ENCODE measurements at places on chromosomes 13 and 19.
A peak's percentile ranks its signal among the peaks of the same experiment; 100 is the strongest.

GRCh38 chr13:27973291-27973690 lies 4.2 kb upstream of the CDX2 start:
- DNase-seq: peak; percentile 41

DNA sequence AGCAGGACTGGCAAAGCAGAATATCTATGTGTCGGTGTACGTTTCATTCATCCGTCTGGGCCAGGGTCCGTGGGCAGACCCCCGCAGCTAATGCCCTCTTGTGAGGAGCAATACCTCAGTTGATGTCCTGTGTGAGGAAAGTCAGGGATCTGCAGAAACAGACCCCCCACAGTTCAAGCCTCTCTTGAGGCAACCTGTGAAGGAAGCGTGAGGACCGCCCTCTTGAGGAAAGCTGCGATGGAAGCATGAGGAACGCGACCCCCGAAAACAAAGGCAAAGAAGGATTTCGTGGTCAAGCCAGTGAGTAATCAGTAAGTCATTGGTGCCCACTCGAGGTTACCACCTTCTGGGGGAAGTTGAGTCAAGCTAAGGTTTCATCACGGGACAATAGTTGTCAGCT lies 20.9 kb upstream of the ZNF83 start:
- no peak for DNase-seq

DNA sequence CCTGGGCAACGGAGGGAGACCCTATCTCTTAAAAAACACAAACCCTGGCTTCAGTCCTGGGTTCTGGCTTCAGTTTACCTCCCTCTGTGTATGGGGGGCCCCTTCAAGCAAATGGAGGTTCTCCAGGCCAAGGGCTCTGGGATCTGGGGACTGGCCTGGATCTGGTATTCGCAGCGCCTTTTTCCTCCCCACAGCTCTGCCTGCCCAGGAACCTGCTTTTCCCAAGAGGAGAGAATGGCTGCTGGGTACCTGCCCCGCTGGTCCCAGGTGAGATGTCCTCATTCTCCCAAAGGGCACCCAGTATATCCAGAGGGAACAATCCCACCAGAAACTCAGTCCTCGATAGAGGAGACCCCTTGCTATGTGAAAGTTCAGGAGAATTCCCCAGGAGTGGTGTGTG lies 3.2 kb downstream of the ZNF554 start:
- DNase-seq: no peak

DNA sequence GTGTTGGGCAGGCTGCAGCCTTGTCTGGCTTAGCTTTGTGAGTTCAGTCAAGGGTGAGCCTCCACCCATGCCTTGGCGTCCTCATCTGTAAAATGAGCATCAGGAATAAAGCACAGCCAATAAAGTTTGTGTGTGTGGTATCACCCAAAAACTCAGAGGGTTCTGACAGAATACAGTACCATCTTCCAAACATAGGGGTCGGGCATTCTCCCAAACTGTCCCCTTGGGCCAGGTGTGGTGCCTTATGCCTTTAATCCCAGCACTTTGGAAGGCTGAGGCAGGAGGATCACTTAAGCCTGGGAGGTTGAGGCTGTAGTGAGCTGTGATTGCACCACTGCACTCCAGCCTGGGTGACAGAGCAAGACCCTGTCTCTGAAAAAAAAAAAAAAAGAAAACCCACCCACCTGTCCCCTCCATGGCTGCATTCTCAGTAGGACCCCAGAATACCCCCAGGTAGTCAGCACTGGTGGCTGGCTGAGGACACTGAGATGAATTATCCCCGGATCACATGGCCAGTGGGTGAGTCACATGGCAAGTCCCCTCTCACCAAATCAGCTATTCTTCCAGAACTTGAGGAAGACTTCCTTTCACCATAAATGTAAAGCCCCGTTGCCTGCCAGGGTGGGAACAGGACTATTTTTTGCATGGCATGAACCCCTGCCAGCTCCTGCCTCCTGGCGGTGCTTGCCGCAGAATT lies 18.6 kb downstream of the POP4 start:
- DNase-seq: no peak

GRCh38 chr13:51318015-51318414 lies 21.5 kb upstream of the SERPINE3 start:
- no peak for DNase-seq

DNA sequence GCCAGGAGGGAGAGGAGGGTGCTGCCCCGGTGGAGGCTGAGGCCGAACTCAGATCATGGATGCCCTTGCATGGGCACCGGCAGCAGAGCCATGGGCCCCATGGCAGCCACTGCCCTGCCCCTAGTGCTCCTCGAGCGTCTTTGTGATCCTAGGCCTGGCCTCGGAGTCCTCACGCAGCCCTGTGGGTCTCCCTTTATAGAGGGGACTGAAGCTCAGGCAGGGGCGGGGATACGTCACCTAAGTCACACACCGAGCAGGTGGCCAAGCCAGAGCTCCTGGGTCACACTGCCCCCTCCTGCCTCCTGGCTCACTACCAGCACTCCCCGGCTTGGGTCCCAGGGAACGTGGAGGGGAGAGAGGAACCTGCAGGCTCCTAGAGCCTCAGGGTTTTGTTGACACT lies 28.7 kb downstream of the DHX34 start:
- DNase-seq: no peak

GRCh38 chr19:49428547-49429451 lies 3.6 kb downstream of the GFY start:
- no peak for DNase-seq

DNA sequence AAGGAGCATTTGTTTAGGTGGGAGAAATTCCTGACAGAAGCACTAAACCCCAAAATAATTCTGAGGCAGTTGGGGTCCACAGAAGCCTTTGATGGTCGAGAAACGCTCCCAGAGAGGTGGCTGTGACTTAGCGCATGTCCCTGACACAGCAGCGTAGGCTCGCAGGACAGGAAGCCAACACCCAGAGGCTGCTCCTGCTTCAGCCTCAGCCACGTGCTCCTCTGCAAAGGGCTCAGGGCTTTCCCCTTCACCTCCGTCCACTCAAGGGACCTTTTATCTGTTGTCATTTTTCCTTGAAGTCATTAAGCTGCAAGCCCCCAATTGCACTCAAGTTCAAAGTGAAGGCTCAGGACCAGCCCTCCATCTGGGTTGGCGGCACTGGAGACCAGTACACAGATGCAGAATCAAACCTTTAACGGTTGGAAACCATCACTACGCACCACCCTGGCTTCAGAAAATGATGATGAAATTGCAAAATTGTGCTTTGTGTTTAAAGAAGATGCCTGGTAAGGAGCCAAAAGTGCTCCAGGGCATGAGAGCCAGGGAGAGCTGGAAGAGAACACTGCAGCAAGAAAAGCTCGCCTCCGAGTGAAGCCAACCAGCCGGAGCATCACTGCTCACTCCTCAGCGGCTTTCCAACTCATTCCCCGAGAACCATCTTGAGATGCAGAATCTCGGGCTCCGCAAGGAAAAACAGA lies 219.6 kb downstream of the RAP2A start:
- no peak for DNase-seq

GRCh38 chr13:77876176-77876575 lies 42.5 kb downstream of the EDNRB start:
- DNase-seq: no peak

DNA sequence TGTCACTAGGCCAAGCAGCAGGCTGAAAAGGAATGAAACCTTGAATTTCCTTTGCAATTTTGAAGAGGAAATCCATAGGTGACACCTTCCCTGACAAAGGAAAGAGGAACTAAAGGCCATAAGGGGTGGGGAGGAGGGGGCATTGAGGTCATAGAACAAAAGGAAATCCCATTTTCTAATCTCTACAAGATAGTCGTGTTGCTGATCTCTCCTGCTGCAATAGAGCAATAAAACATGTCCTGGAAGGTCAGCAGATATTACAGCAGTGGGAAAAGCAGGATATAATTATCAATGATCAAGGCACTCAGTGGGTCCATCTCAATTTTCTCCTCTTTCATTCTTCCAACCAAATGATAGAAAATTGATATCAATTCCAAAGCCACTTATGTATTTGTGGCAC lies 20.3 kb upstream of the RAP2A start:
- DNase-seq: no peak

GRCh38 chr13:109144693-109145437 lies 515.5 kb downstream of the MYO16 start:
- no peak for DNase-seq

DNA sequence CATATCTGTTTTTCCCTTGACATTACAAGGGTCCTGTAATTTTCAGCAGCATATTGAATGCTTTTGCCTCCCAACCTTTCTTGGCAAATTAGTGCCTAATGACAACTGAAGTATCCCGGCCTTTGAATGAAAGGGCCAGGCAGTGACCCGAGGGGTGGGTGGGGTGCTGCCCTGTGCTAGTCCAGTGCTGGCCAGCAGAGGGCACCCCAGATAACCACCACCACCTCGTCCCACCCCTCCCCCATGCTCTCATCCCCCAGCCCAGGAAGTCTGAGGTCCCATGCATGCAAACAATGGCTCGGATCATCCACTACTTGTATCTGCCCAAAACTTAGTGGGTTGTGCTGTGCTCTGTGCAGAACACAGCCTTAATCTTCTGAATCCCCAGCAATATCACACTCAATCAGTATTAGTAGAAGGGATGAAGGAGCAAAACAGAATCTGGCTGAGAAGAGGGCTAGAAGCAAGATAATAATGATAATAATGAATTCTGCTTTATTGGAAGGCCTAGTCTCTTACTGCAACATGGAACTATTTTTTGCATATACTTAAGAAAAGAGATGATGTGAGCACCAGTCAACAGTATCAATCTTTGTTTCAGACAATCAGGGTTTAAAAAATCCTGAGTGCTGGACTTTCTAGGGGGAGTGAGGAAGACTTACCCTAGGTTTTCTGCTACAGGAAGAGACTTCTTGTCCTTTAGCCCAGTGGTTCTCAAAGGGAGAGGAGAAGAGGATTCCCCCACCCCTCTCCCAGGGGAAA lies 3.8 kb downstream of the ATP12A start:
- no peak for DNase-seq

GRCh38 chr19:47215581-47215980 lies 15.4 kb downstream of the BBC3 start:
- no peak for DNase-seq

GRCh38 chr13:29170436-29171082 lies 350.4 kb downstream of the MTUS2 start:
- no peak for DNase-seq

DNA sequence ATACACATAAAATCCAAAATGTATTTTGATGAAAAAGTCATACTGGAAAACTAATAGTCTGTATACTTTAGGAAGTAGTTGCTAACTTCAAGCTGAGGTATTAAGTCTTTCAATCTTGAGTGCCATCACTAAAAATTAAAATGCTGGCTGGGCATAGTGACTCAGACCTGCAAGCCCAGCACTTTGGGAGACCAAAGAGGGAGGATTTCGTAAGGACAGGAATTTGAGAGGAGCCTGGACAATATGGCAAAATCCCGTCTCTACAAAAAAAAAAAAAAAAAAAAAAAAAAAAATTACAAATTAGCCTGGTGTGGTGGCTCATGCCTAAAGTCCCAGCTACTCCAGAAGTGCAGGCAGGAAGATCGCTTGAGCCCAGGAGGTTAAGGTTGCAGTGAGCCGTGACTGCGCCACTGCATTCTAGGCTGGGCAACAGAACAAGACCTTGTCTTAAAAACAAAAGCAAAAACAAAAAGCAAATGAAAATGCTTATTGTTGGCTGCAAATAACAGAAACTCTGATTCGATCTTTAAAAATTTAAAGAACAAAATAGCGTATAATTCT lies 1994.2 kb upstream of the PCDH20 start:
- DNase-seq: no peak

DNA sequence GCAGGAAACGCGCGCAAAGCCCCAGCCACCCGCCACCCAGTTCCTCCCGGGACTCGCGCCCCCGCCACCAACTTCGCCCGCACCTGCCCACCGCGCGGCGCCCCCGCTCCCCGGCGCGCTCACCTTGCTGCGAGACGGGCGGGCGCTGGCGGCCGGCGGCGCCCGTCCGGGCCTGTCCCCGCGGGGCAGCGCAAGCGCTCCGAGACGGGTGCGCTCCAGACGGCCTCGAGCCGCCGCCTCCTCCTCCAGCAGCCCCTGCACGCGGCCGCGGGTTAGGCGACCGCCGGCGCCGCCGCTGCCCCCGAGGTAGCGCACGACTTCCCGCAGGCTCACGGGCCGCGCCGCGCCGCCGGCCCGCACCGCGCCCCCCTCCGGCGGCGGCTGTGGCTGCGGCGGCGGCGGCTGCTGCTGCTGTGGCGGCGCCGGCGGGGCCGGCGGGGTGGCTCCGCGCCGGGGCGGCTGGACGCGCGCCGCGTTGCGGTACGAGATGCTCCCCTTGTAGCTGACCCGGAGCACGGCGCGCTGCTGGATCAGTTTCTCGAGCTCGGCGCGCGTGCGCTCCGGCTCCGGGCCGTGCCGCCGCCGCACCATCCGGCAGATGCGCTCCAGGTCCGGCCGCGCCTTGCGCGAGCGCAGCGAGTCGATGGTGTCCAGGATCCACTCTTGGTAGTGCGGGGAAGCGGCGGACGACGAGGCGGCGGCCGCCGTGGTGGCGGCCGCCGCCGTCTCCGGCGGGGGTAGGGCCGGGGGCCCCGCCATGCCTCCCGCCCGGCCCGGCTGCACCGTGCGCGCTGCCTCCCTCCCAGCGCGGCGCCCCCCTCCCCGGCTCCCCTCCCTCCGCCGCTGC lies 666 bp downstream of the SAMD1 start:
- DNase-seq: no peak

GRCh38 chr13:75299913-75300862 lies 181.8 kb downstream of the TBC1D4 start:
- DNase-seq: no peak

GRCh38 chr19:1455002-1455335 lies 5.0 kb downstream of the APC2 start:
- DNase-seq: no peak

DNA sequence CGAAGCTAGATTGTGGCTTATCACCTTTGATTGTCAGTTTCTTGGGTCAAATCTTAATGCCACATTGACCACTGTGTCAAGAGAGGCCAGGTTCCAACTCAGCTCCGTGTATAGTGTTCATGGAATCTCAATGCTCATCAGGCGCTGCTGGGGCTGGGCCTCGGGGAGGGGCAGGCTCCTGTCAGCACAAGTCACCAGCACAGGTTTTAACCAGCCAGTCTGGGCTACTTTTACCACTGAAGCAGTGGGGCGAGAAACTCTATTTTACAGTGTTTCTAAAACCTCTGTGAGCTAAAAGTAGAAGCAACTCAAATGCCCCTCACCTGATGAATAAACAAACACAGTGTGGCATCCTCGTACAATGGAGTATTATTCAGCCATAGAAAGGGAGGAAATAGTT lies 118.7 kb upstream of the GJB6 start:
- DNase-seq: no peak

DNA sequence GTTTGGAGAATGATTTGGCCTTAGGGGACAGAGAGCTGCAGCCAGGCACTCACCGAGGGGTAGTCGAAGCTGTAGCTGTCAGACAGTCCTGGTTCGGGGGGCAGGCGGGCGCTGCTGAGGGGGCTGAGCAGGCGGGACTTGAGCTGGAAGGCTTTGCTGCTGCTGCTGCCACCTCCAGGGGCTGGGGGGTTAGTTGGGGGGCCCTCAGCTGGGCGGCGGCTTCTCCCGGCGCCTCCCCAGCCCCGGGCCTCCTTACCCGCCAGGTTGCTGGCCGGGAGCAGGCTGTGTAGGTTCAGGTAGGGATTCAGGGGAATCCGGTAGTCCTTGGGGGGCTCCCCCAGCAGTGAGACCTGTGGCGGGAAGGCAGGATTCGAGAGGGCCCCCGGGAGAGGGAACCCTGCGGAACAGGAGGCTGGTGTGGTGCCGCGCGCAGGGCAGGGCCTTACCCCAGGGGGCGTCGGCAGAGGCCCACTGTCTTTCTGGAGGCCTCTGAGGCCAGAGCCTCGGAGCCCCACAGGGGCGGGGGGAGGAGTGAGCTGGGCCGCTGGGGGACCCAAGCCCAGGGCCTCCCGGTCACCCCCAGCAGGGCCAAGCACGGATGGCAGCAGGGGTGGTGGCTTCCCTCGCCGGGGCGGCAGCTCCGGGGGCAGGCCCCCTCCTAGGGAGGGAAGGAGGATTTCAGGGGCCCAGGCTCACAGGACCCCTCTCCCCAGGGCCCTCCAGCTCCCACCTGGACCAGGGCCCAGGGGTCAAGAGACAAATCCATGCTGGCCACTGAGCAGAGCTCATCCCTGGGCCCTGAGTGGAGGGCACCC lies 5.0 kb upstream of the FDX2 start:
- no peak for DNase-seq
